GM06990 (cell line): ENCODE measurements at places on chromosomes 1 and 21.

DNA sequence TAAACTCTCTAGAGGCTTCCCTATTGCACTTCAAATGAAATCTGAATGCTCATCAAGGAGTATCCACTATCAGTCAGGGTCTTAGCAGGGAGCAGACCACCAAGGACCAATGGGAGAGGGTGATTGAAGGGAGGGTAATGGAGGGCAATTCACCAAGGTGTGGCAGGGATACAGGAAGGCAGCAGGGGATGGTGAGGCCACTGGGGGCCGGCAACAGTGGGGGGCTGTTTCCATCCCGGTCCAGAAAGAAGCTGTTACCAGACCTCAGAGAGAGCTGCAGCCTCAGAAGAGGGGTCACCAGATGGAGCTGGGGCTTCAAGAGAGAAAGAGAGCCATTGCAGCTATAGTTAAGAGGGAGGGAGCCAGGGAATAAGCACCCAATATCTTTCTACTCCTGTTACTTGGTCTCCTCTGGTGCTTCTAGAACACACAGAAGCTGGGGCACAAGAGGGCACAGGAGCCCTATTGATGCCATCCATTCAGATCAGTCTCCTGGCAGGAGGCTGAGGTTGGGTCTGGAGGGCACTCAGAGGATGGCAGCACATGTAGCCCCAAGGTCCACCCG is 417.6 kb downstream of the PTPRU start:
- DNase-seq = no peak

GRCh38 chr1:182193908-182194550 is 132.5 kb upstream of the ZNF648 start:
- DNase-seq = no peak

- DNase-seq = no peak
Observed at GRCh38 chr1:97451944-97452343, 468.9 kb downstream of the DPYD start.

GRCh38 chr1:198637157-198637556 is 1.7 kb upstream of the PTPRC start:
- no peak for DNase-seq

- DNase-seq = no peak
Observed at GRCh38 chr1:13808729-13809131, 108.7 kb downstream of the PRDM2 start.

DNA sequence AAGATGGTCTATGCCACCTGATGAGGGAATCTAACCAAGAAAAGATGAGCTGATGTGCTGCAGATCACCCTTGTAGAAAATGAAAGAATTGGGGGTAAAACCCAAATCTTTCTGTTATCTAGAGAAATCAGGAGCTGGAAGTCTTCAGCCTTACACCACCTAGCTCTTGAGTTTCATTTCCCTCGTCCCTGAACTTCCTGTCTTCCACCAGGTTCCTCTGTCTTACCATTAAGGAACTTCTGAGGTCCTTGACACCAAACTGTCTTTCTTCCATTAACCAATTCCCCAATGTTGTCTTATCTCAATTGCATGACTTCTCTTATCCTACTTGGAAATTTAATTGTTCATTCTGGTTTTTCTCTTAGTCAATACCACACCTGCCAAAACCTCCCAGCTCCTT is 31.5 kb downstream of the LPAR3 start:
- DNase-seq = no peak

- peak; percentile 53 for DNase-seq
Observed at GRCh38 chr1:17274186-17275170, 25.6 kb downstream of the PADI3 start.

- DNase-seq = no peak
Observed at GRCh38 chr1:109892561-109893368, 17.9 kb upstream of the CSF1 start.

DNA sequence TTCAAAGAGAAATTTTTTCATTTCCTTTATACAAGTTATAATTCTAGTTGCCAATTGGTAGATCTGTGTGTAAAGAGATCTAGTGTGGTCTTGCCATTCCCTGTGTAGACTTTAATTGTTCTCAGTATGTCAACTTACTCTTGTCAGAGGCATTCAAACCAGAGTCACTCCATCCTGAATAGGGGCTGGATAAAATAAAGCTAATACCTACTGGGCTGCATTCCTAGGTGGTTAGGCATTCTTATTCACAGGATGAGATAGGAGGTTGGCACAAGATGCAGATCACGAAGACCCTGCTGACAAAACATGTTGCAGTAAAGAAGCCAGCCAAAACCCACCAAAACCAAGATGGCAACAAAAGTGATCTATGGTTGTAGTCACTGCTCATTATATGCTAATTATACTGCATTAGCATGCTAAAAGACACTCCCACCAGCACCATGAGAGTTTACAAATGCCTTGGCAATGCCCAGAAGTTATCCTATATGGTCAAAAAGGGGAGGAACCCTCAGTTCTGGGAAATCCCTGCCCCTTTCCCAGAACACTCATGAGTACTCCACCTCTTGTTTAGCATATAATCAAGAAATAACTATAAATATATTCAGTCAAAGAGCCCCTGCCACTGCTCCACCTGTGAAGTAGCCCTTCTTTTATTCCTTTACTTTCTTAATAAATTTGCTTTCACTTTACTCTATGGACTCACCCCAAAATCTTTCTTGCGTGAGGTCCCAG is 74.0 kb upstream of the ADAMTS5 start:
- no peak for DNase-seq
